Stimulated activated naive CD4-positive, alpha-beta T cell treated with Interleukin-2 at 50 U/mL for 16 hours (primary cell): ENCODE measurements at places on chromosomes 4 and X.

- DNase-seq: no peak
Observed at GRCh38 chr4:103720661-103721060, 876 bp upstream of the TACR3 start.

DNA sequence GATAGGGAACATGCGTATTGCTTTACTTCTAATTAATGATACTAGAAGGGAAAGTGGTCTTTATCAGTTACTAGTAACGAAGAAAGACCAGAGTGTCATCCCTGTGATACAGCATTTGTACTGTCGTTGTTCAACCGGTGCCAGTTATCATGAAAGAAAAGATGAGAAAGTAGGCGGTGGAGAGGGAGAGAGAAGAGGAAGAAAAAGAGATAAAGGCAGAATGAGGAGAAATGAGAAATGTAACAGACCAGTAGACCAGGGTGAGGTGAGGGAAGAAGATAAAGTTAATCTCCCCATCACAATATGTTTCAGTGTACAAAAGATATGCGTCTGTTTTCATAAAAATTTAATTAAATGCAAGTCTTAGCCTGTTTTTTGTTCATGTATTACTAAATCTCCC is 135.2 kb upstream of the HPGD start:
- no peak for DNase-seq

DNA sequence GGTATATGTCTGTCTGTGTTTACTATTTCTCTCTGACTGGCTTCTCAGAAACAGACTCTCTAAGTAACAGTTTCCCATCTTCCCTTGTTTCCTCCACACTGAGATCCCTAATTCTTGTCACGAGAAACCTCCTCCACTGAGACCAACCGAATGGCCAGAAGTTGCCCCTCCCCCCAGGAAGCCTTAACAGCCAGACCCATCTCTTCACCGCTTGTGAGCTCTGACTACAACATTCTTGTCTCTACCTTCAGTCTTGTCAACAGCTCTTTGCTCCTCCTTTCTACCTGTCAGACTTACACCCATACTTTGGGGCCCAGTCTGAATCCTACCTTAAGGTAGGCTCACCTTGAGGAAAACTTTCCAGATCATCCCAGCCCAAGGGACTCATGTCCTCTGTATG is 90.8 kb downstream of the NHSL2 start:
- DNase-seq: no peak

- no peak for DNase-seq
Observed at GRCh38 chrX:52216541-52216940, 31.9 kb downstream of the MAGED4 start.

- DNase-seq: no peak
Observed at GRCh38 chr4:168682898-168683500, 186.1 kb downstream of the PALLD start.

DNA sequence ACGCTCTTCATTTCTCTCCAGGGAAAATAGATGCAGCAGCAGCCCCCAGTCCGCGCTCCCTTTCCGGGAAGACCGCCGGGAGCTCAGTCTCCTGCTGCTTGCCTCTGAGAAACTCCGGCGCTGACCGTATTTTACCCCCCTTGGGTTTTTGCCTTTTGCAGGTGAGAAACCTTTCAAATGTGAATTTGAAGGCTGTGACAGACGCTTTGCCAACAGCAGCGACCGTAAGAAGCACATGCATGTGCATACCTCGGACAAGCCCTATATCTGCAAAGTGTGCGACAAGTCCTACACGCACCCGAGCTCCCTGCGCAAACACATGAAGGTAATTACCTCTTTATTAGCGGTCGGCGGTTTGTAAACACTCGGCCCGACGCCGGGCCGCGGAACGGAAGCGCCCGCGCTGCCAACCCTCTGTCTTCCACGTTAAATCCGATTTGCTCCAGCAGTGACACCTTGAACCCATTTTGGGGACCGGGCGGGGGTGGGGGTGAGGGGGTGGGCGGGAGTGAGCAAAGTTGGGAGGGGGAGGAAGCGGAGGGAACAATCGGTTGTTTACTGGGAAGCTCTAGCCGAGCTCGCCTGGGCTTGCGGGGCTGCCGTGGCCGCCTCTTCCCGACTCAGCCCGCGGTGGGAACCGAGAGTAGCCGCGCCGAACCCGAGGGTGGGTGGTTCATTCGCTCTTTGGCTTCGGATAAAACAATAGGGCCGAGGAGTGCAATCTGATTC is 3.0 kb downstream of the ZIC3 start:
- DNase-seq: no peak

- no peak for DNase-seq
Observed at GRCh38 chrX:12421918-12422317, 283.6 kb downstream of the FRMPD4 start.

GRCh38 chr4:4721636-4722035 is 137.8 kb upstream of the MSX1 start:
- DNase-seq: no peak

GRCh38 chr4:73743795-73744194 is 3.4 kb downstream of the CXCL8 start:
- DNase-seq: no peak

DNA sequence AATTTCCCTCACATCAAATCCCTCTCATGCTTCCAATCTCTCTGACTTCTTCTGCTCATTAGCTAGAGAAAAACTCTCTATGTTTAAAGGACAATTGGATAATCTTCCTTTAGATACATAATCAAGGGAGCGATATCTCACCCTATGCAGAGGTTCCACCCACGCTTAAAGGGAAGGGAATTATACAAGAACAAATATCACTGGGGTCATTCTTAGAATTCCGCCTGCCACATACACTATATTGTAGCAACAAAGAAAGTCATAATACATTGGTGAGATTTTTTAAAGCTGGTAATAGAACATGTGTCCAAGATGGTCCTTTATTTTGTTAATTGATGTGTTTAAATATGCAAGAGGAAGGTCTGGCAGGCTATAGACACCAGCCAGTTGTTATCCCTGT is 31.5 kb downstream of the NKX6-1 start:
- no peak for DNase-seq

- no peak for DNase-seq
Observed at GRCh38 chrX:68692651-68693050, 45.2 kb downstream of the STARD8 start.

GRCh38 chr4:135277980-135278315 is 1076.4 kb upstream of the PABPC4L start:
- DNase-seq: no peak

GRCh38 chr4:86993909-86994681 is 59.3 kb downstream of the AFF1 start:
- DNase-seq: no peak

DNA sequence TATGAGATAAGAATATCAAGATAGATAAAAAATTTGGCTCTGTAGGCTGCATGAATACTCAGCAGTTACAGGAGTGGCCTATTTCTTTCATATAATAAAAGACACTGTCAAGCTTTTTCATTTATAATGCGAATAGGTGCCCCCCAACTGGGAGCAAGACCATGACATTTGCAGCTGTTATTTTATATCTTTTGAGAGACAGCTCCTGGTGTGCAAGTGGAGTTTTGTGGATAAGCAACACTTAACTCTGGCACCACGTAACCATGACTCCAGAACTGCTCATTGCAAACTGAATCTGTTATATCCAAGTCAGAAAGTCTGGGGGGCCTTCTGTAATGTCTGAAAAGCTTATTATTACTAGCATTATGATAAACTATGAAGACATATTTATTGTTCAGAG is 1372.4 kb downstream of the C4orf33 start:
- no peak for DNase-seq

GRCh38 chrX:13074297-13075262 is 30.2 kb upstream of the FAM9C start:
- no peak for DNase-seq
